Anterior cingulate cortex (tissue), 58 donors: ENCODE measurements at places on chromosomes 2 and 18.

DNA sequence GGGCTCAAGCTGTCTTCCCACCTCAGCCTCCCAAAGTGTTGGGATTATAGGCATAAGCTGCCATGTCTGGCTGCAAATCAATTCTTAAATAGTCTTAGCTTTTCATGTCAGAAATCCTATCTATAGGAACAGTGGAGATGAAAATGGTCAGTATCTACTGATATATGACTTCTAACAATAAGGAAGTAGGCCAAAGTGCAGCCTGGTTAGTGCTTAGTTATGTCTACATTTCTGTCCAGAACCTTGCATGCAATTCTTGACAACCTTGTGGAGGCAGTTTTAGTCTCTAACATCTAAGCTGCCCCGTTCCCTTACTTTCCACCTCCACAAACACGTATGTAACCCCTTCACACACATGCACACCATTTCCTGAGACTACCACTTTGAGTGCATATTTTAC, 169.2 kb upstream of the SPATS2L start:
- DNase-seq, result no peak

- DNase-seq, result no peak
Measured at GRCh38 chr2:221451862-221452788, 120.0 kb downstream of the EPHA4 start.

DNA sequence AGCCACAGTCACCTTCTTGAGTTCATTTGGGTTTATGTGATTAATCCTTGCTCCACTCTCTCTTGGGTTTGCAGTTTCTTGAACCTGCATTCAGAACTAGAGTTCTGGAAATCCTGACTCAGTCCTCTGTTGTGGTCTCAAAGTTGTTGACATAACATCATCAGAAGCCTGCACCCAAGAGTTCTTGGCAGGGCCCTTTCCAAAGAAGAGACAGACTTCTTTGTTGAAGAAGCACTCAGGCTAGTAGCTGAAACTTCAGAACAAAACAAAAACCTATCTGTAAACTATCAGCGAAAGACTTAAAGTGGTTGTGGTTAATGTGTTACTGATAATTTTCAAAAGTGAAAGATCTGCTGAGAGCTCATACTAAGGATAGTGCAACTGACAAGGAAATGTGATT, 120.8 kb downstream of the FAM168B start:
- no peak for DNase-seq

GRCh38 chr2:74836675-74837401, 2.9 kb downstream of the HK2 start:
- DNase-seq, result no peak
